ENCODE measurements at places on chromosomes 4 and X.

DNA sequence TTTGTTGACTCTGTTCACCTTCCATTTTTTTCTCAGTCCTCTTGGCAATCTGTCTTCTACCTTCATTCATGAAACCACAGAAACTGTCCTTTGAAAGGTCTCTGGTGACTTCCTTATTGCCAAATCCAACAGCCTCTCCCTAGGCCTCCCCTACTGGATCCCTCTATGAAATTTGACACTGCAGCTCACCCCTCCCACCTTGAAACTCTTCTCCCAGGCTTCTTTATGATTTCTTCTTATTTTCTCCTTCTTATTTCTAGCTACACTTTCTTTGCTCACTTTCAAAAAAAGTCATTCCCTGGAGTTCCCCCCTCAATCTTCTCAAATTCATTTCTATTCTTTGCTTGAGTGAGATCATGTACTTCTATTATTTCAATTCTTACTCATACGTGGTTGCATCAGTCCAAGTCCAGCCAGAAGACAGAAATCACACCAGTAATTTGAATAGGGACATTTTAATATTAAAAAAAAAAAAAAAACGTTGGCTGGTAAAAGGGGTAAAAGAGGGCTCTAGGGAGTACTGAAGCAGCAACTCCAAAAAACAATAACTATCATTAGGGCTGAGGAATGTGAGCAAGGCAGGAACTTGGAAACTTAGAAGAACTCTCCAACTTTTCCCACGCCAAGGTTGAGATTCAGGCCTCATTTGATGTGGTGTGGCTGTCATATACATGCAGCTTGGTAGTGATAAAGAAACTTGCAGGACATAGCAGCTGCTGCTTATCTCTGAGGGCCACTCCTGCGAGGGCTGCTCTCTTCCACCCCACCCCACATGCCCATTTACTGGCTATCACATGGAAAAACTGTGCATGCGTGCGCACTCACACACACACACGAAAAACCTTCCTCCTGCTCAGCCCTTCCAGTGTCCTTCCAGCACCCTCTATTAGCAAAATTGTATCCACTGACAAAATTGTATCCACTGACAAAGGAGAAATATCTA is 169.8 kb upstream of the GALNT7 start:
- DNase-seq = no peak

DNA sequence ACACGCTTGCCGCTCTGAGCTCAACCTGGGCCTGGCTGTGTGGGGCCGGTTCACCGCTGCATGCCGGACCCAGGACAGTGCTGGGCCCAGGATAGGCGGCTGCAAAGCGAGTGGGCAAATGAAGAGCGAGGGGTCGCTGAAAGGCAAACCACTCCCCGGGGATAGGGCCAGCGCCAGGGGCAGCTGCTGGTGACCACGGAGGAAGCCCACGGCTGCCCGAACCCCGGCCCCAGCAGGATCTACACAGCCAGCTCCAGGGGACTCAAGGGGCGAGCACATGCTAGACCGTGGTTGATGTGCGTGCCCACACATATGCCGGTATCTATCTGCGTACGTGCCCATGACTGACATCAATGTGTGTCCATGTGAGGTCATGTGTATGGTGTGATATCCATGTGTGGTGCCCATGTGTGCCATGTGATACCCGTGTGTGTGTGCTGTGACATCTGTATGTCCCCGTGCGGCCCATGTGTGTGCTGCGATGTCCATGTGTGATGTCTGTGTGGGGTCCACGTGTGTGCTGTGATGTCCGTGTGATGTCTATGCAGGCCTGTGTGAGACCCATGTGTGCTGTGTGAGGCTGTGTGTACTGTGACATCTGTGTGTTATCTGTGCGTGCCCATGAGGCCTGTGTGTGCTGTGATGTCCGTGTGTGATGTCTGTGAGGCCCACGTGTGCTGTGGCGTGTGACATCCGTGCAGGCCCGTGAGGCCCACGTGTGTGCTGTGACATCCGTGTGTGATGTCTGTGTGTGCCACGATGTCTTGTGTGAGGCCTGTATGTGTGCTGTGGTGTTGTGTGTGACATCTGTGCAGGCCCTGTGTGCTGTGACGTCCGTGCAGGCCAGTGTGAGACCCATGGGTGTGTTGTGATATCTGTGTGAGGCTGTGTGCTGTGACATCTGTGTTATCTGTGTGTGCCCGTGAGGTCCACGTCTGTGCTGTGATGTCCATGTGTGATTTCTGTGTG is 24.8 kb downstream of the CTBP1 start:
- no peak for DNase-seq

DNA sequence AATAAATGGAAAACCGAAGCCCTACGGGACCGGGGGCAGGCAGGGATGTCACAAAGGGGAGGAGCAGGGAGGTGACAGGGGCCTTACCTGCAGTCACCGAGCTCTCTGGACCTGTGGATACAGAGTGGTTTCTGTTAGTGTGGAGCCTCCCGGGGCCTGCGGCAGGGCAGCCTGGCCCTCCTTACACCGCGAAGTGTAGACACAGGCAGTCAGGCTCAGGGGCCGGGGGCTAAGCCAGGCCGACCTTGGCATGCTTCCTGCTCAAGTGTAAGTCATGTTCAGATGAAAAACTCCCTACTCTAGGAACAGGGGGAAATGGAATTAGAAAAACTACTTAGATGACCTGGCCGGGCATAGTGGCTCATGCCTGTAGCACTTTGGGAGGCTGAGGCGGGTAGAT is 4.3 kb downstream of the FAM3A start:
- no peak for DNase-seq

- peak; percentile 39 for DNase-seq
These were observed 4.7 kb upstream of the S100P start for GRCh38 chr4:6688879-6689505.

- no peak for DNase-seq
These were observed 52.5 kb upstream of the PROM1 start for GRCh38 chr4:16136311-16136710.

DNA sequence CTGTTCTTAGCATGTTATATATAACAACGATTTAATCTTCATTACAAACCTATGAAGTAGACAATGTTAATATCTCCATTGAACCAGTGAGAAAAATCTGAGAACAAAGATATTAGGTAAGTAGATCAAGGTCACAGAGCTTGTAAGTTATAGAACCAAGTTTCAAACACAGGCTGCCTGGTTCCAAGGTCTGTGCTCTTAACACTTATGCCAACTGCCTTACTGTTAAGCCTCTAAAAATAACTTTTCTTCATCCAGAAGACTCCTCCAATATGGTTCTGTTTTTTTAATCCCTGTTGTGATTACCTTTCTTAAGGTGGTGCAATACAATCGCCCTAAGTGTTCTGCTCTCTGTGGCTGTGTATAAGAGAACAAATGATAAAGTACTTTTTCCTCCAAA is 282.0 kb upstream of the GRID2 start:
- no peak for DNase-seq

GRCh38 chr4:105060628-105061027 is 86.0 kb upstream of the TET2 start:
- no peak for DNase-seq

- no peak for DNase-seq
These were observed 157.4 kb downstream of the PALLD start for GRCh38 chr4:168654104-168654847.

DNA sequence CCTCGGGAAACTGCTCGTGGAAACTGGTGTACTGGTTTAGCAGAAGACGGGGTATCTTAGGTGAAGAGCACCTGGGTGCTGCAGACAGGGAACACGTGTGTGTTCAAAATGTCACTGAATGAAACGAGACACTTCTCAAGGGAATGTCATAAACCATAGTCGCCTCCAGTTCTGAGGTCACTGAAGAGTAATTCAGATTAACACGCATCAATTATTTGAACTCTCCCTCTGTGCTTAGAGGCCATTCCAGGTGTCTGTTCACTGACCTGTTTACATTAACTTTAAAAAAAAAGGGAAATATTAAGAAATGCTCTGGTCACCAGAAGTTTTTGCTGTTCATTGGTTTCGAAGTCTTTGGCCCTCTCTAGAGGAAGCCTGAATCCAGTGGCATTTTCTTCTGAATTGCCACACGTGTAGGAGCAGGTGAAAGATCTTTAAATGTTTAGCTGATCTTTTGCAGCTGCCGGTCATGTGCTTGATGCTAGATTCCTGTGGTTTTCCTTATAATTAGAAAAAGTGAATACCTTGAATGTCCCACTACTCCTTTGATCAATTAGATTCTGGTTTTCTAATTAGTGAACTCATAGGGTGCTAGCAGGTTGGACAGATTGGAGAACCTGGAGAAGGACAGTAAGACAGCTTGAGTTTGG is 330.5 kb downstream of the ARHGAP10 start:
- no peak for DNase-seq

- DNase-seq = no peak
These were observed 1305.8 kb downstream of the PCDH7 start for GRCh38 chr4:32025851-32026459.

DNA sequence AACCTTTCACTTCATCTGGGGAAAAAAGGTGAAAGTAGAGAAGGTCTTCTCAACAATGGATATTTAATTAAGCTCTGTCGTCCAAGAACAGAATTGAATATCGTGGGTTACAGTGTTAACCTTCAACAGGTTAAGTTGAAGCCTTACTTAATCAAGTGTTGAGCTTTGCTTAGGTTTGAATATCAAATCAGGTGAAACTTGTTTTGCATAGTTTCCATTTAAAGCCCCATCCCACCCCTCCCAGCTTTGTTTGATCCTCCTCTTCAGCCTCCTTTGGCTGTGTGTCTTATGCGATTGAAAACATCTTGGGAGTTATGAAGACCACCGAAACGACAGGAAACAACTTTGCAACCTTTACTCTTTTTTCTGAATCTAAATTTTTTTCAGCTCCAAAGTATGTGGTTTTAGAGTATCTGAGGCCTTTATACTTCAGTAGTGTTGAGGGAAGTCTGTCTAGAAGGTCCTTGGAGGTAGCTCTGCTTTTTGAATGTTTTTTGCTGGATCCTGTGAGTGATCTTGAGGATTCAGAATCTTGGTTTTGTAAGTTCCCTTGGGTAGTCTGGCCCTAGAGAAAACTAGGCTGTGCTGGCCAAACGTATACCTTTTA is 39.1 kb downstream of the MCUB start:
- DNase-seq = no peak

GRCh38 chr4:162959046-162959445 is 207.6 kb downstream of the NAF1 start:
- DNase-seq = no peak

DNA sequence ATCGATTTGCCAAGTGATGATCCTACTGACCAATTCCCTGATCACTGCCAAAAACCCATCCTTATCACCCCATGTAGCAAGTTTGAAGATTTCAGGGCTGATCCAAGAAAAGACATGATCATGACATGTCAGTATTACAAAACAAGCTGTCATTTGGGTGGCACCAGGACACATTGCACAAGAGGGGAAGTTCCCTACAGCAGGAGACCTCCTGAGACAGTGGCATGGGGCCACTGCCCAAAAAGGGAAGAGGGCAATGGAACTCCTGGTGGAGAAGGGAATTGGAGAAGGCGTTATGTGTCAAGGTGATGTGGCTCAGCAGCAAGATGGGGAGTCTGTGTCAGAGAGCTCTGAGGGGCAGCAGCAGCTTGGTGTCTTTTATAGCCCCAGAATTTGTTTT is 43.4 kb downstream of the ZNF182 start:
- DNase-seq = no peak
